Naive B cell (primary cell): ENCODE measurements at places on chromosomes 12 and 14. TPM values are rescaled to one million over a fixed set of nuclear protein-coding genes. Genes with fewer than 3 reads are reported as not detected.

RBM23 gene
- 69.1 TPM for polyA plus RNA-seq

P3H3 gene
- polyA plus RNA-seq = not detected

NKX2-1 gene
- polyA plus RNA-seq = not detected

NUAK1 gene
- polyA plus RNA-seq = not detected

HOXC5 gene
- polyA plus RNA-seq = not detected

MAP1LC3B2 gene
- 5.7 TPM for polyA plus RNA-seq

PTGES3 gene
- 185 TPM for polyA plus RNA-seq

ATP23 gene
- polyA plus RNA-seq = 11.0 TPM

MYO1H gene
- not detected for polyA plus RNA-seq

RNASE7 gene
- polyA plus RNA-seq = not detected

KCNK13 gene
- not detected for polyA plus RNA-seq

RIPK3 gene
- 8.4 TPM for polyA plus RNA-seq

RPL6 gene
- polyA plus RNA-seq = 541 TPM

KLRB1 gene
- polyA plus RNA-seq = 0.86 TPM

KRT71 gene
- not detected for polyA plus RNA-seq

DCP1B gene
- polyA plus RNA-seq = 18.6 TPM

SLC5A8 gene
- polyA plus RNA-seq = not detected

KRT74 gene
- not detected for polyA plus RNA-seq

CHST11 gene
- 51.8 TPM for polyA plus RNA-seq

ABCD2 gene
- polyA plus RNA-seq = 1.1 TPM

RPGRIP1 gene
- polyA plus RNA-seq = not detected

LRP10 gene
- polyA plus RNA-seq = 104 TPM

MAX gene
- polyA plus RNA-seq = 115 TPM

WSCD2 gene
- not detected for polyA plus RNA-seq

CBLN3 gene
- 2.0 TPM for polyA plus RNA-seq

TEAD4 gene
- not detected for polyA plus RNA-seq

JPH4 gene
- polyA plus RNA-seq = not detected

SLCO1B3 gene
- polyA plus RNA-seq = not detected

FRMD6 gene
- 0.44 TPM for polyA plus RNA-seq

TROAP gene
- not detected for polyA plus RNA-seq

ERBB3 gene
- polyA plus RNA-seq = not detected

OR6C65 gene
- polyA plus RNA-seq = not detected

PLA2G1B gene
- polyA plus RNA-seq = not detected

C12orf54 gene
- polyA plus RNA-seq = not detected

OAS1 gene
- polyA plus RNA-seq = 82.0 TPM

VWF gene
- 0.03 TPM for polyA plus RNA-seq

RERG gene
- not detected for polyA plus RNA-seq

KRT73 gene
- not detected for polyA plus RNA-seq

RERGL gene
- polyA plus RNA-seq = not detected

KERA gene
- not detected for polyA plus RNA-seq

ACADS gene
- polyA plus RNA-seq = 9.0 TPM

EFS gene
- polyA plus RNA-seq = not detected

MMP14 gene
- polyA plus RNA-seq = not detected
